GM10248 (cell line): ENCODE measurements at places on chromosomes 5 and 9.
A peak's percentile ranks its signal among the peaks of the same experiment; 100 is the strongest.

DNA sequence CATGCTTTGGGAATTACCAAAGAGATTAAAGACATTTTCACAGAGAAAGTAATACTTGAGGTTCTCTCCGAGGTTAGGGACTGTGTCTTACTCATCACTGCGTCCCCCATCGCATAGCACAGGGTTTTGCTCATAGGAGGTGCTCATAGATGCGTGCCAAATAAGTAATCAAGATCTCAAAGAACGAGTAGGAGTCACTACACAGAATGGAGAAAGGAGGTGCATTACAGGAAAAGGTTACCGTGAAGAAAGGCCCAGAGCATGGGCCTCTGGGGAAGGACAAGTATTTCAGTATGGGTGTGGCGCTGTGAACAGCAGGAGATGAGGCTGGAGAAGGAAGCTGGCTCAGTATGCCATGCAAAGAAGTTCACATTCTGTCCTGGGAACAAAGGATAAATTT, 182.4 kb downstream of the ACTL7B start:
- DNase-seq, result no peak

DNA sequence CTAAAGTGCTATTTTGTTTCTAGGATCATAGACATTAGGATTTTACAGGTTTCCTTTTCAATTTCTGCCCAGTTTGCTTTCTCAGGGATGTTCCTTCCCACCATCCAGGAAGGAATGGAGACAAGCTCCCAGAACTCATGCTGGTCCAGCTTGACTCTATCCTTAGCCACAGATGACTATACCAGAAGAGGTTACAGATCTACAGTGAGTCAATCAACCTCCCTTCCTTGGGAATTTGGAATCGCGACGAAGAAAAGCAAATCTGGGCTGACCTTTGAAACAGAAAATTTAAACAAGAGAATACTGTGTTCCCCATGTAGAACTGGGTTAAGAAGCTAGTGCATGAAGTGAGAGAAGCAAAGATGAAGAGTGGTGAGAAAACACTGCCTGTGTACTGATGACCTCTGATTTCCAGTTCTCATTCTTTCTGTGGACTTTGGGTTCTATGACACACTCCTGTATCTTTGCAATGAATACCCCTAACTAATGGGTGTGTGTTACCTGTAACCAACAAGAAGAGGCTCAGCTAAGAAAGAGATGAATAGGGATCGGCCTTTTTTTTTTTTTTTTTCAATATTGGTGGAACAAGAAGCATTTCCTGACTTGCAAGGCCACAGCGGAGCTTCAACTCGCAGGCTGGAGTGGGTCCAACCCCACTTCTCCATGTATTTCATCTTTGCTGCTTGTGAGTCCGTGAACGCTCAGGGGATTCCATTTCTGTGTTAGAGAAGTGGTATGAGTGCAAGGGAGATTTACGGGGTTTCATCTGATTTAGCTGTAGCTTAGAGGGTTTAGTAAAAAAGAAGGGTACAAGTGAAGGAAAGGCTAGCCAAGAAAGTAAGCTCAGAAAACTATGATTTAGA, 563.9 kb upstream of the CLINT1 start:
- DNase-seq, result no peak

DNA sequence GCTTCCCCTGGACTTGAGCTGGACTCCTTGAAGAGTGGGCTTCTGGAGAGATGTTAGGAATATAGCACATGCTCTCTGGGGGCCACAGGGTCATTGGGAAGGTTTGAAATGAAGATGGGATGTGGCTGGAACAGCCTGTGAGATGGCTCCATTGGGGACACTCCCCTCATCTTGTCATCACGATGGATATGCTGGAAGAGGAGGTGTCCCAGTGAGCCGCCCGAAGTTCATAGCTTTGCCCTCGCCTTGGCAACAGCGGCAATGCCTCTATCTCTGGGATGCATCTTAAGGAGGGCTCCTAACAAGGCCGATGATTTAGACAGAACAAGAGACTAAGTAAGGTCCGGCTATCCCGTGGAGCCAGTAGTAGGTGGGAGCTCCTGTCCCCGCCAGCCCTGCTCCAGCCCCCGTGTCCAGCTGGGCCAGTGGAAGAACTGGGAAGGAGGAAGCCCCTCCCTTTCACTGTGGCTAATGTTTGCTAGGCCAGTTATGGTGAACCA, 23.9 kb downstream of the AMBP start:
- DNase-seq, result no peak

DNA sequence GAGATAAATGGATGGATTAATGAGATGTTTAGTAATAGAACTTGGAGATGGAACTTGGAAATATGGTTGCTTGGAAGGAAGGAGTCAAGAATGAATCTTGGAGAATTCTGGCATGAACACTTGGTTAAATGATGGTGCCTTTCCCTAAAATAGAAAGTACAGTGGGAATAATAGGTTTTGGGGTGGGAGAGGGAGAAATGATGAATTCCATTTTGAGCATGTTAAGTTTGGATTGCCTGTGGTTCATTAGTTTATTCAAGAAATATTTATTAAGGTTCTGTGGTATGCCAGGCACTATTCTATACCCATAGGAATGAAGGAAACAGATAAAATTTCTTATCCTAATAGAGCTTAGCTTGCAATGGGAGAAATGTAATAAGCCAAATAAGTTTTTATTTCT, 58.4 kb downstream of the PBX3 start:
- no peak for DNase-seq

- DNase-seq, result no peak
These were observed 1105.8 kb downstream of the CDH18 start for GRCh38 chr5:18882154-18882553.

GRCh38 chr5:172773481-172774469, 2.8 kb upstream of the DUSP1 start:
- DNase-seq, result no peak

GRCh38 chr5:174729075-174729680, 4.8 kb downstream of the MSX2 start:
- DNase-seq, result no peak

DNA sequence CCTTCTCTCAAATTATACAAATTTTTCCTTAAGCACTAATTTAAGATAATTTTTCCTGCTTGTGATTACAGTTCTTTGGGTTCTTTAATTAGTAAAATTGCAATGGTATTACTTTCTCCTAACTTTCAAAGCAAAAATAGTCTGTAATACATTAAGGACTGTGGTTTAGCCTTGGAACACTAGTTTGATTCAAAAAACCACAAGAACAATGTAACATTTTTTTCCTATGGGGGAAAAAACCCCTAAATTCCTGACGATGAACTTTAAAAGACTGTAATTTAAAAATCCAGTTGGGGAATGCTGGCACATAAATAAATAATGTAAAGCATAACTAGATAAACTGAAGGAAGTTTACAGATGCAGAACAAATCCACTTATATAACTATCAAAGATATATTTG, 65.3 kb downstream of the CDC14B start:
- DNase-seq, result no peak

GRCh38 chr5:124867137-124867704, 120.8 kb upstream of the ZNF608 start:
- DNase-seq, result no peak

DNA sequence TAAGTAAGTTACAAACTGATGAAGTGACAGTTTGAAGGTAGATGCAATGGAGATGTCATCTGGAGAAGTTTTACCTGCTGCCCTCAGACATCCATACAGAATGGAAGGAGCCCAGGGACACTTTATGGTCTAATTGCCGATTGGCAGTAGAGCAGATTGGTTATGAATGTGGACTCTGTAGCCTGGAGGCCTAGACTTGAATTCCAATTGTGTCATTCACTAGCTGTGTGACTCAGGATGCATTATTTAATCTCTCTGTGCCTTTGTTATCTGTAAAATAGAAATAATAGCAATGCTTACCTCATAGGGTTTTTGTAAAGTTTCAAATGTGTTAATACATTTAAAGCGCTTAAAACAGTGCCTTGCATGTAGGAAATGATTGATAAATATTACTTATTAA, 5.2 kb upstream of the TCERG1 start:
- no peak for DNase-seq

- DNase-seq, result peak; percentile 24
These were observed 639 bp downstream of the AMACR start for GRCh38 chr5:34007201-34007620.

- DNase-seq, result no peak
These were observed 243.0 kb downstream of the PIK3R1 start for GRCh38 chr5:68458416-68459021.

GRCh38 chr9:132365986-132366385, 11.2 kb upstream of the SETX start:
- DNase-seq, result no peak

GRCh38 chr5:59503220-59503619, 390.3 kb downstream of the PDE4D start:
- DNase-seq, result no peak

GRCh38 chr5:149724130-149724840, 5.8 kb upstream of the PPARGC1B start:
- peak; percentile 55 for DNase-seq

- DNase-seq, result no peak
These were observed 32.7 kb downstream of the FAM13B start for GRCh38 chr5:138000102-138000723.

DNA sequence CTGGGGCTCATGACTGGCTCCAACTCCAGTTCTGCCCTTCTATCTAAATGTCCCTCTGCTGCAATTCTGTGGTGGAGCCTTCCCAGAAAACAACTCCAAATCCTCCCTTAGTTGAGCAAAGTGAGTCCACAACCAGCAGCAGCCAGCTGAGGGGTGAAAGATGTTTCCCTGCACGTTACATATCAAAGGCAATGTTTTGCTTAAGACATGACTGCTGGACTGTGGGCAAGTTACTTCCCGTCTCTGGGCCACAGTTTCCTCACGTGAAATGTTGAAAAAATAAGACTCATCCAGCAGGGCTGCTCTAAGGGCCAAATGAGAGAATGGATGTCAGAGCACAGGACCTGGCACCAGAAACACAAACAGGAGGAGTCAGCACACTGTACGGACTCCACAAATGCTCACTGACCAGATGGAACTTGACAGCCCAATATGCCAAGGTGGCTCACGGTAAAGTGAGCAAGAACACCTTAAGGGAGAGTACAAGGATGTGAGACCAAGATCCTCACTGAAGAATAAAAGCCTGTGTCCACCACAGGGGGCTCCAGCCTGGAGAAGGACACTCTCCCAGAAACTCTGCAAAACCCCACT, 138.4 kb upstream of the ABCA1 start:
- no peak for DNase-seq

- no peak for DNase-seq
These were observed 198.1 kb downstream of the CHSY3 start for GRCh38 chr5:130102375-130102774.

- no peak for DNase-seq
These were observed 24.1 kb downstream of the PCDH1 start for GRCh38 chr5:141853895-141854626.

DNA sequence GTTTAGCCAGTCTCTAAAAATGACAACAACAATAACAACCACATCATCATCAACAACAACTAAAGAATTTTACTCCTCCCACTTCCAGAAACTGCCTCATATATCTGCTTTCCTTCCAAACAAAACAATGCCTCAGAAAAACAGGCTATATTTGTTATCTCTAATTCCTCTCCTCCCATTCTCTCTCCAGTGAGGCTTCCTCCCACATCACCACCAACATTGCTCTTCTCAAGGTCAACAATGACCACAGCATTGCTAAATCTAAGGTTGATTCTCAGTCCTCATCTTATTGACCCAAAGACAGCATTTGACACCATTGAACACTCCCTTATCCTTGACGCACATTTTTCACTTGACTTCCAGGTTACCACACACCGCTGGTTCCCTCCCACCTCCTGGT, 38.1 kb upstream of the PRUNE2 start:
- DNase-seq, result no peak

GRCh38 chr5:171121638-171122037, 187.4 kb upstream of the TLX3 start:
- no peak for DNase-seq

DNA sequence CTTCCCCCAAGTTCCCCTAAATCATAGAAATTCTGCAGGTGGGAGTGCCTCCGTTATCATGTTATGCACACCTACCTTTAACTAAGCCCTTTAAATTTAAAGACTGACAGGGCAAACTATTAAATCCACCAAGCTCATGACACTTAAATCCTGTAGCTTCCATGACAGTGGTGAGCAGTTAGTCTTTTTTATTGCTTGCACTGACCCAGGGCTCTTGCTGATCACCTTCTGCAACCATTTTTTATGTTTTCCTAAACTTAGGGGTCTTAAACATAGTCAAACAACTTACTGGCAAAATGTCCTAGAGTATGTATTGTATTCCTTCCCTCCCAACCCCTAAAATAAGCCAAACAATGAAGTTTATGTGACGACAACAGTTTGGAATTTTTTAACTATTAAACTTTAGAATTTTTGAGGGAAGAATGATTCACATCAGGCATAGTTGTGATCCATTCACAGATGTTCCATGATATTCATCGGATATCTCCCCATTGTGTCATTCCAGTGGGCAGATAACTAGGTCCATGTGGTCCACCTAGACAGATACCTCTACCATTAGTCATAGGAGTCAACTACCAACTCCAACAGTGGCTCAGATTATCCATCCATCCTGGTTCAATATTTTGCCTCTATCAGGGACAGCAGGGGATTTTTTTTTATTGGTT, 283.1 kb downstream of the ADAMTS6 start:
- DNase-seq, result no peak

DNA sequence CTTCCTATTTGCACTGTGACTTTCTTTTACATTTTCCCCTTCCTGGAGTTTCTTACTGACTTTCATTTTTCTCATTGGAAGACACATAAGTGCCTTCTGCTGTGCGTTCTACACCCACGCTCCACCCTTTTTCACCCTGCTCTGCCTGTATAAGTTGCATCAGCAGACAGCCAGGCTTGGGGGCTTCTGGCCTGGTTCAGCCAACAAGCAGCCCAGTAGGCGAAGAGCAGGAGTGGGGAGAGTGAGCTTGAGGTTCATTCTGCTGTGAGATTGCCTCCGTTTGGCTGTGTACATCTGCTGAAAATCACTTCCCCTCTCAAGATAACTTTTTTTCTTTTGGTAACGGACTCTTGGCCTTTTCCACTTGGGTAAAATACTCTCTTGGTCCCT, 38.4 kb downstream of the RASGRF2 start:
- no peak for DNase-seq

- DNase-seq, result no peak
These were observed 4.8 kb upstream of the GPR150 start for GRCh38 chr5:95615164-95615467.

DNA sequence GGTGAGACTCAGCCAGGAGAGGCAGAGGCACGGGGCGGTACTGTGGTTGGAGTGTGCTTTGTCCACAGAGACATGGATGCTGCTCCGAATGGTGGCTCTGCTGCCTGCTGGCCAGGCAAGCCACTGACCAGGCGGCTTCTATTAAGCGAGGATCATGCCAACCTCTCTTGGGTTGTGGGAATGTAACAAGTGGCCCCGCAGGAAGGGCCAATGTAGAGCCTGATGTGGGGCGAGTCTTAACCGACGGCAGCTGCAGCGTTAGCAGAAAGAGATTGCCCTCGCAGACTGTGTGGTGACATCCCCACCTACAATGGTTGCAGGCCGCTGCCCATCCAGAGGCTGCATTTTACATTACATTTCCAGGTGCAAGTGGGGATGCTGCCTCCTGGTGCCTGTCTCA, 46.6 kb upstream of the SLC25A51 start:
- DNase-seq, result no peak

- no peak for DNase-seq
These were observed 37.0 kb upstream of the BASP1 start for GRCh38 chr5:17180330-17180843.

GRCh38 chr5:109413458-109413857, 3.7 kb upstream of the PJA2 start:
- DNase-seq, result no peak

GRCh38 chr9:121545875-121546423, 46.3 kb upstream of the GGTA1 start:
- DNase-seq, result peak; percentile 91
